ENCODE measurements at places on chromosomes 13 and 19.

GRCh38 chr19:39582891-39583625, 19.3 kb upstream of the LGALS13 start:
- DNase-seq: no peak

DNA sequence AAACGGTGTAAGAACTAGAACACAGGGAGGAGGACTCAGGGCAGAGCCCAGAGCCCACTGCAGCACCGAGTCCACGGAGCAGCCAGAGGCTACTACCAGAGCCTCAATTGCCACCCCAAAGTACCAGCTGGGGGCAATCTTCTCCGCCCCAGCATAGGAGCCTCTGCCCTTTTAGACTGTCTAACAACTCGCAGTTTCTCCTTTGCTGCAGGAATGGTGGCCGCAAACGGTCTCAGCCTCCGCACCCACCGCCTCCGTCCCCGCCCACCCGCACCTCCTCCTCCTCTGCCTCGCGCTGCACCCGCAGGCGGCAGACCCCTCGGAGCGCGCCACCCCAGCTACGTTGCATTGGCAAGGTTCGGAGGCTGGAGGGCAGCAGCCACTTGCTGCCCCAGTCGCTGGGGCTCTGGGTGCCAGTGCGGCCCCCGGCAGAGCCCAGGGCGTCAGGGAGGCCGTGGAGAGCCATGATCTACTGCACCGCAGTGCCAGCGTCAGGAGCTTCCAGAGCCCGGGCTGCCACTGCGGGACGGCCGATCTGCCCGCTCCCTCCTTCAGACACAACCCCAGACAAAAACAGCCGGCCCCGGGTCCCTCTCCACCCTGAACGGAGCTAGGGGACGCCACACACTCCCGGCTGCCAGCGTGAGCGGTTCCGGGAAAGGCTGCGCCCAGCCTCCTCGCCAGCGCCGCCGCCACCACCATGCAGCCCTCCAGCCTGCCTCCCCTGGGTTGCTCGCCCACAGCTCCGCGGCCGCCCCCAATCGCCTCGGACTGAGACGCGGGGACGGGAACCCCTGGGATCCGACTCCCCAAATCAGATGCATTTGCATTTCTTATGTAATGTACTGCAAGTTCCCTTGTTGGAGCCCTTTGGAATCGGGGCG, 1.8 kb downstream of the FGF14 start:
- DNase-seq: no peak

- no peak for DNase-seq
These were observed 6.1 kb downstream of the IL4I1 start for GRCh38 chr19:49890349-49891311.

GRCh38 chr13:29020314-29020713, 200.2 kb downstream of the MTUS2 start:
- no peak for DNase-seq

DNA sequence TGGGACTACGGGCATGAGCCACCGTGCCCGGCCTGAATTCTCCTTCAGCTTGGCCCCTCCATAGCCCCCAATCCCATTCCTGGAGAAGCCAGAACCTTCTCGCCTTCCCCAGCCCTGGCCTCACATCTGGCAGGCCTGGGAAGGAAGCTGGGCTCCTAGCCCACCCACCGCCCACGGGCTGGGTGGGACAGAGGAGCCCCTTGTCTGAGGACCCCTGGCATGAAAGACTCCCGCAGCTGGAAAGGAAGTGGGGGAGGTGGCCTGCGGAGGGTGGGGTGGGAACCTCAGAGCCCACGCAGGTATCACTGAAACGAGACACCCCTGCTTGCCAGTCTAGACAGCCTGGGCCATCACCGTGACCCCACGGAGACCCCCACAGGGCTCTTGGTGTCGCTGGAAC, 7.7 kb upstream of the NANOS3 start:
- DNase-seq: peak; percentile 78

GRCh38 chr13:80975903-80976302, 635.0 kb upstream of the SPRY2 start:
- DNase-seq: no peak
